ENCODE measurements at places on chromosomes 2 and 18. TPM values are rescaled to one million over a fixed set of nuclear protein-coding genes. Genes with fewer than 3 reads are reported as not detected.

Gene SMCHD1
- 184 TPM for total RNA-seq

Gene NDC80
- 20.3 TPM for total RNA-seq

Gene SNORC
- total RNA-seq: 4.2 TPM

Gene CWC22
- 19.5 TPM for total RNA-seq

Gene DNAH7
- 12.1 TPM for total RNA-seq

Gene TM4SF20
- not detected for total RNA-seq

Gene IL1RL1
- total RNA-seq: 0.27 TPM

Gene GPR39
- total RNA-seq: 4.3 TPM

Gene GATA6
- total RNA-seq: 0.54 TPM

Gene C2orf66
- 1.8 TPM for total RNA-seq

Gene TWIST2
- total RNA-seq: 1.3 TPM

Gene SPDYA
- total RNA-seq: 2.7 TPM

Gene ANKRD29
- 9.5 TPM for total RNA-seq

Gene SKOR2
- total RNA-seq: 19.9 TPM

Gene ATP5F1A
- total RNA-seq: 441 TPM

Gene LCLAT1
- total RNA-seq: 19.1 TPM

Gene RAX
- 2.0 TPM for total RNA-seq

Gene CYS1
- 0.45 TPM for total RNA-seq

Gene TCF23
- not detected for total RNA-seq

Gene STPG4
- total RNA-seq: 1.00 TPM

Gene PLGLB2
- 7.3 TPM for total RNA-seq

Gene ASB18
- 0.45 TPM for total RNA-seq

Gene GPR35
- 2.4 TPM for total RNA-seq

Gene C2orf49
- 24.3 TPM for total RNA-seq

Gene WDR43
- total RNA-seq: 37.2 TPM

Gene SH3RF3
- total RNA-seq: 3.5 TPM

Gene CD207
- total RNA-seq: not detected
